ENCODE measurements at places on chromosomes 12 and 14.

GRCh38 chr14:92785667-92786426, 8.3 kb upstream of the GOLGA5 start:
- no peak for DNase-seq

- DNase-seq, result no peak
Observed at GRCh38 chr14:55302367-55303124, 31.3 kb downstream of the FBXO34 start.

DNA sequence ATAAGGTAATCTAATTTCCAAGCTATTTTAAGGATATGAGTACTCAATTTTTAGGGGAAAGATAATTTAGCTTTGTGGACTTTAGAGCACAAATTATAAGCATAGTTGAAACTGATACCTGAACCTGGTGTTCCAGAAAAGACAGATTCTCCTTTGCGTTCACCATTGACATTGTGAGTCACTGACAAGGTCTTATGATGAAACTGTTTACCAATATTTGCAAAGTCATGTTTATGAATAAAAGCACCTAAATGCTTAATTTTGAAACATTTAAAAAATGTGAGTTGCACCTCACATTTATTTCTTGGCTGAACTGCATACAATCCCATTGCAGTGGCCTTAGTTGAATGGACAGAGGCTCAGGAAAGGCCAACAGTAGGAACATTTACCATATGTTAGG, 3.9 kb downstream of the BCAT1 start:
- DNase-seq, result no peak

DNA sequence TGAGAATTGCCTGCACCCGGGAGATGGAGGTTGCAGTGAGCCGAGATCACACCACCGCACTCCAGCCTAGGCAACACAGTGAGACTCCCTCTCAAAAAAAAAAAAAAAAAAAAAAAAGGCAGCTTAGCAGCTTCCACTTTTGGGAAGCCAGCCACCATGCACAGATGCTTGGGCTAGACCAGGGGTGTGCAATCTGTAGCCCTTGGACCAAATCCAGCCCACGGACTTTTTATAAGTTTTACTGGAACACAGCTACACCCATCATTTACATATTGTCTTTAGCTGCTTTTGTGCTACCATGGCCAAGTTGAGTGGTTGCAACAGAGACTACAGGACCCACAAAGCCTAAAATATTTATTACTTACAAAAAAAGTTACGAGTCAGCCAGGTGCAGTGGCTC, 6.7 kb downstream of the CIT start:
- DNase-seq, result no peak

DNA sequence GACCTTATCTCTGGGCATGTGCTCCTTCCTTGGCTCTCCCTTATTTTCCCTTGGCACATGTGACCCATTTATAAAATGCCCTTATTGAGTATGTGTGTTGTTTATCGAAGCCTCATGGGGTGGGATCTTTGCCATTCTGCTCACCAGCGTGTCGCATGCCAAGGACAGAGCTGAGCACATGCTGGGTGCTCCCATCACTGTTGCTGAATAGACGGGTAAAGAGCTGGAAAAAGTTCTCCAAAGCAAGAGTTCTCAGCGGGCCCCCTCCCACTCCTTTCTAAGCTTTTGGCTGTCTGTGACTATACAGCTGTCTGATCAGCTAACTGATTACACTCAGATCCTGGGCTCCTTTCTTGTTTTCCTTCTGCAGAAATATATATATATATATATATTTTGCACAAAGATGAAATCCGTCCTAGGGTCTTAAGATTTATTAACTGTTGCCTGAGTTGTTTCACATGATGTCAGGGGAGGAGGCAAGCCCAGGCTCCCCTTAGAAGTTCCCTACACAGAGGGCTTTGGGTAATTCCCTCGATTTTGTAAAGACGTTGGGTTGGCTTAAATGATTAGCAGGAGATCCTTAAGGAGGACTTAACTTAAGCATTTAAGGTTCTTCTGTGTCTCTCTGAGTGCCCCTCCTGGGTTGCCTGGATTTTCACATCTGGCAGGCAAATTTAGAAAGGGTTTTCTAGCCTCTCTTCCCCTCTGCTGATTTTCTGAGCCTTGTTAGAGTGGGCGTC, 71.6 kb downstream of the TMEM132C start:
- no peak for DNase-seq

GRCh38 chr14:85421186-85421877, 108.6 kb upstream of the FLRT2 start:
- DNase-seq, result no peak

- DNase-seq, result no peak
Observed at GRCh38 chr14:75793806-75794205, 132.8 kb downstream of the TTLL5 start.

DNA sequence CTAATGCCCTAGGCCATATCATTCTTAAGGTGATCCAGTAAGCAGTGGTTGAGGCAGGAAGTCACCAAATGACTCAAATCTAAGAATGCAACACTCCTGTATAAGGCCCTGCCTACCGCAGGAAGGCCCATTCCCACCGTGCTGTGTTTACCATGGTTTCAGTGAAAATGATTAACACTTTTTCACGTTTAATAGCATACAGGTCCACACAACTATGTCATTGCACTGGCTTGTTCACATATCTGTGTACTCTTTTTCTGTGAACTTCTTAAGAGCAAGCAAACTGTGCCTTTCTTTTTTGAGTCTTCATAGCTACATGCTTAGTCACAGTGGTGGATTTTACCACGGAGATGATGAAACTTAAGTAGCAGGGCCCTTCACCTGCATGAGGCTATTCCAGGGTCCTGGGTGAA, 214.9 kb downstream of the CNTN1 start:
- DNase-seq, result no peak

GRCh38 chr12:23221066-23221465, 596.1 kb downstream of the ETNK1 start:
- no peak for DNase-seq
